ENCODE measurements at places on chromosomes 12 and 14.

- DNase-seq = no peak
These were observed 56.7 kb downstream of the BCL11B start for GRCh38 chr14:99215277-99215676.

DNA sequence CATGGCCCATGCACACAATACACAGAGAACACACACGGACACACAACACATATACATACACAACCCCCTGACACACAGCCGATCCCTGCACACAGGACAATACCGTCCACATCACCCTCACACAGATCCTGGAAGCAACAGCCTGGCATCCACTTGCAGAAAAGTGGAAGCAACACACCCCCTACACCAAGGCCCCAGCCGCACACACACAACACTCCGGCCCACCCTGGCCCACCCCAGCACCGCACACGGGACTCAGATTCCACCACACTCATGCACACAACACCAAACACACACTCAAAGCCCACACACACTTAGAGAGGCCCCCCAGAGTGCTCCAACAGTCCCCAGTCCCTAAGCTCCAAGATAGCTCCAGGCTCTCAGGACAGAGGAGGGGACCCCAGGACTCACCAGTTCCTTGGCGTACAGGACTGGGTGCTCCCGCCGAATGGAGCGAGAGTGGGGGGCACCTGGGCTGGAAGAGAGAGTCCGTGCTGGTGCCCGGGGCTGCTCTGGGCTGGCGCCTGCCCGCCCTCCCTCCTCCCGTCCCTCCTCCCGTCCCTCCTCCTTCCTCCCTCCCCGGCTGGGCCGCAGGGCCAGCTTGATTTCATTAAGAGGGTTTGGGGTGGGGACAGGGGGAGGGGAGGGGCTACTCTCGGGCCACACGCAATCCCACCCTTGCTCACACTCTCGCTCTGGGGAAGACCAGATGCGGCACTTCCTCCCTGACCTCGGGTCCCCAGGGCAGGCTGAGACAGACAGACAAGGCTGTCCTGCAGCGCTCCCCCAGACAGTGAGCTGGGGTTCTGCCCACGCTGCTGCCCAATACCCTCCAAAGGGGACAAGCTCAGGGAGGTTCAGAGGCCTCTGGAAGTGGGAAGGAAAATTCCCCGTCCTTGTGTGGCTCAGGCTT lies at the start of gene TMEM119:
TMEM119 (minus strand) TSS at position 526 of the 913 bp plus-strand sequence. CDS start 5,701 bp downstream, outside the sequence.
- peak; percentile 24 for DNase-seq

DNA sequence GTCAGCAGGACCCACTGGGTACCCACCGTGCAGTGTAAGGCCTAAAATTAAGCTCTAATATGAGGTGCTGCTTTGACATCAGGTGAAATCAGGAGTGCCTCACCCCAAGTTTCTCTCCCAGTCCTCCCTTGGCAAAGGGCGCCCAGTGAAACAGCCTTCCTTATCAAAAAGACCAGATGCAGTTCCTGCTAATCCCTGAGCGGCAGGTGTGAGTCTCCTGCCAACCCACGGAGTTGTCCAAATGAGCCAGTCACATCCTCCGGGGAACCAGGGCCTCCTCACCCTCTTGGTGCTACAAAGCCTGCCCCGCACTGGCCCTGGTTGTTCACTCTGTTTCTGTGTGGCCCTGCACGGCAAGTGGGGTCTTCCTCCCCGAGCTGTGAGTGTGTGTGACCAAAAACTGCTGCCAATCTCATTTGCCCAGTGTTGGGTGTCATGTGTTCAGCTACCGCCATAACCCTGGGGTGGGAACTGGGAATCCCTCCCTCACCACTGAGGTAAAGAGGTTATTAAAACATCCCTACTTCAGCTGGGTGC lies 20.2 kb upstream of the P2RX4 start:
- DNase-seq = peak; percentile 45

DNA sequence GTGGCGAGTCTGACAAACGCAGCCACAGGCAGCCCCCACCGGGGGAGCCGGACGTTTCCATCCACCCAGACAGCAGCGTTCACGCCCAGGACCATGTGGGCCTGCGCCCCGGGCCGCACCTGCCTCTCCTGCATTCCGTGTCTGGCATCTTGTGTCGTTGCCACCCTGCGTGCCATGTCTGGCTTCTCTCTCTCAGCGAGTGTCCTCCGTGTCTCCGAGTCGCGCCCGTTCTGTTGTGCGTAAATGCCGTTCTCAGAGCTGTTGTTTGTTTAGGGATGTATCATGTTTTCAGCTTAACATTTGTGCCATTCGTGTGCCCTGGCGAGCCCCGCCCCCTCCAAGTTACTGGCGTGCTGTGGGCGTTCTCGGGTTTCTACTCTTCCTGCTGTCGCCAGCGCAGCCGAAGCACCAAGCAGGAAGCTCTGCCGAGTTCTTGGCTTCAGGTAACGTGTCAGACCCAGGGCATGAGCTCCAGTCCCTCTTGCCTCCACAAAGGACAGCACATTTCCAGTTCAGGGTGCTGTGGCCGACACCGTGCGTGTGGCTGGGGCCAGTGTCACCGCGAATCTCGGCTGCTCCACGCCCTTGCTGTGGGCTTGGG lies 34.6 kb downstream of the NOC4L start:
- DNase-seq = no peak

GRCh38 chr12:92701441-92701840 lies 1.3 kb upstream of the PLEKHG7 start:
- no peak for DNase-seq

GRCh38 chr14:85613496-85613895 lies 83.6 kb downstream of the FLRT2 start:
- DNase-seq = no peak

DNA sequence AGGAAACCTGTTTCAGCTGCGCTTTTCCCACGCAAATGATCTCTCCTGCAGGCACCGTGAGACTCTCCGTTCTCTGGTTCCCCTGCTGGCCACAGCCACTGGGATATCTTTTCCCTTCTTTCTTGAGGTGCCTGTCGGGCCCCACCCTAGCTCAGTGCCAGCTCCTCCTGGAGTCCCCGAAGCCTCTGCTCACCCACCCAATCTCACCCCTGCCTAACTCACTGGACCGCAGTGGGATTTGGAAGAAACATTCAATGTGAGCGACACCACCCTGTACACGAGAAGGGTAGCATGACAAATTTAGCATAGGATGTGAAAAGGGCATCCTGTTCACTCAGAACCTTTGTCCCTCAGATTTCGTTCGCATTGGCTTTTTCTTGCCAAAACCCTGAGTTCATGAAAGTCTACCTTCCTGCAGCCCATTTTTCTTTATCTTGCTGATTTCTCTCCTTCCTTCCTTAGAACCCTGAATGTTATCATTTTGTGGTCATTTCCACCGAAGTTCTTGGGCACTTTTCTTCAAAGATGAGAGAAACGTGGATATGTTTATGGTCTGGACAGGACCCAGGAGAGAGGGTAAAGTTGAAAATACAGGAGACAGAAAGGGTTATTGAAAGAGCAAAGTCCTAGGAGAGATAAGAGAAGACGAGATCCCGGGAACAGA lies 63.6 kb upstream of the ELK3 start:
- DNase-seq = no peak

GRCh38 chr12:22874151-22874550 lies 249.2 kb downstream of the ETNK1 start:
- no peak for DNase-seq

GRCh38 chr12:71135812-71136176 lies 22.0 kb downstream of the TSPAN8 start:
- DNase-seq = no peak

DNA sequence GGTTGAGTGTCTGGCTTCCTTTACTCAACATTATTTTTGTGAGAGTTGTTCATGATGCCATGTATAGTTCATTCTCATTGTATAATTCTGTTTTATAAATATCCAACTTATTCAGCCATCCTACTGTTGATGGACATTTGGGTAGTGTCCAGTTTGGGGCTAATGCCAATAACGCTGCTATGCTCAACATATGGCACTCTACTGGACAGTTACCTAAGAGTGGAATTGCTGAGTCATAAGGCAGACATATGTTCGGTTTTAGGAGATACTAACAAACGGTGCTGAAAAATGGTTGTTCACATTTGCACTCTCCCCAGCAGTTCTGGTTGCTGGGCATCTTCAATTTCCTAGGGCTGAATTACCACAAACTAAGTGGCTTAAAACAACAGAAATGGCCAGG lies 28.7 kb upstream of the P2RX4 start:
- no peak for DNase-seq

DNA sequence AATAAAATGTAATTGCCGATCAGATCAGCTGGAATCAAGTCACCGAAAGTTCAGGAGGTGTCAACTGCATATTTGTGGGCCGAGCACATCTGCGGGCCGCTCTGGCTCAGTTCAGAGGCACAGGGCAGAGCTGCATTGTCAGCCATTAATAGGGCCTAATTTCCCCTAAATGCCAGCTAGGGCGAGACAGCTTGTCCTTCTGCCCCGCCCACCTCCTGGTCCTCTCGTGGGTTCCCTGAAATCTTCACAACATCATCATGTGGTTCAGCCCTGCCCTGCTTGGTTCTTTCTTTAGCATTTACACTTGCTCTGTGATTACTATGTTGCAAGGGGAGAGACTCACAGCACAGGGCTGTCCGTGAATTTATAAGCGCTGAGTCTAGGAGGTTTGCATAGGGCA lies 148.9 kb downstream of the CHST11 start:
- no peak for DNase-seq

DNA sequence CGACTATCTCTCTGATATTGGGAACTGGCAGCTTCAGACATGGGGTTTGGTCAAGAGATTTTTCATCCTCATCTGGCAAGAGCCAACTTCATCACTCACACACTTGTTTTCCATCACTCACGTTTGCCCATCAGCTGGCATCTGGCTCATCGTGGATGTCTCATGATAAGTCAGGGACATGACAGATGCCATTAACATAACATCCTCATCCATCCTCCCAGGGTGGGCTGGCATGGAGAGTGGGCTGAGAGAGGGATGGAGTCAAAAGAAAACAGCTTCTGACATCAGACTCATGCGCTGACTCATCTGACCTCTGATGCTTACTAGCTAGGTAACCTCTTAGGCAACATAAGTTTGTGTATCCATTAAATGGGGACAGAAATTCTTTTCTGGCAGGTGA lies 1.8 kb upstream of the VSX2 start:
- no peak for DNase-seq

DNA sequence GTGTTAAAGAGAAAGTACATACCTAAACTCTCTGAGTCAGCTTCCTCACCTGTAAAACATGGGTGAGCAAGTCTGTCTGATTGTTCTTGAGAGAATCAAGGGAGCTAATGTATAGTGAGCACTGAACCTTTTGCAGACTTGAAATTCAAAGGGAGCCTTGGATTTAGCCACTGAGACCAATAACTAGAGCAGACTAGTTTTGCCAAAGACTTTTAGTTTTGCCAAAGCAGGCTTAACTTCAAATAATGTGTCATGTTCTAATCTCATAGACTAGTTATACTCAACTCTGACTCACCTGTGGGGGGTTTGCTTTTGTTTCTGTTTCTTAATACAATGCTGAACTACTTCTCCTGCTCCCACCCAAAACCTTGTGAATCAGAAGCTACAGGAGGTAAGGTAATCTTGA lies 123.7 kb downstream of the SLC25A21 start:
- DNase-seq = no peak

DNA sequence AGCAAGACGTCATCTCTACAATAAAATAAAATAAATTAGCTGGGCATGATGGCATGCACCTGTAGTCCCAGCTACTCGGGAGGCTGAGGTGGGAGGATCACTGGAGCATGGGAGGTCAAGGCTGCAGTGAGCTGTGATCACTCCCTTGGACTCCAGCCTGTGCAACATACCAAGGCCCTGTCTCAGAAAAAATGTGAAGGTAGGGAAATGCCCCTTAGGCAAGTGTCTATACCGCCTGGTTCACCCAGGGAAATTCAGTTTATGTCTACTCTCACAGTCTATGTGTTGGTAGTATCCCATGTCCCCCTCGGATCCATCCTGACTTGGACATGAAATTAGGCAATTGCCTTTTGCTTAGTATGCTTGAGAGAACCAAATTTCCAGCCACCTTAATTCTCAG lies 88.4 kb upstream of the TMEM132C start:
- DNase-seq = no peak
